HT-29 (cell line): ENCODE measurements at places on chromosomes 11 and 22.

DNA sequence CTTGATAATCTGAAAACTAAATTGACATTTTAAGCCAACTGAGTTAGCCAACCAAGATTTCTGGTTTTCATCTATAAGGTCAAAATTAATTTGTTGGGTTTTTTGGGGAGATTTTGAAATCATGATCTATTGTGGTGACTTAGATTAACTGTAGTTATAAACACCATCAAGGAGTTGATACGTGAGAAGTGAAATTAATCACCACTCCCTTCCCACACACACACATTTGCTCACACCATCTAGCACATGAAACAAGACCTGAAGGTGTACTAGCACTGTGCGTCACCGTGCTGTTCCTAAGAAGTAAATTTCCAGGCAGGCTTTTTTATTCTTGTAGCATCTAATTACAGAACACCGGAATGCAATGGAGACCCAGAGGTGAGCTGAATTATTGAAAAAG, 2.1 kb downstream of the OR5B21 start:
- no peak for DNase-seq

DNA sequence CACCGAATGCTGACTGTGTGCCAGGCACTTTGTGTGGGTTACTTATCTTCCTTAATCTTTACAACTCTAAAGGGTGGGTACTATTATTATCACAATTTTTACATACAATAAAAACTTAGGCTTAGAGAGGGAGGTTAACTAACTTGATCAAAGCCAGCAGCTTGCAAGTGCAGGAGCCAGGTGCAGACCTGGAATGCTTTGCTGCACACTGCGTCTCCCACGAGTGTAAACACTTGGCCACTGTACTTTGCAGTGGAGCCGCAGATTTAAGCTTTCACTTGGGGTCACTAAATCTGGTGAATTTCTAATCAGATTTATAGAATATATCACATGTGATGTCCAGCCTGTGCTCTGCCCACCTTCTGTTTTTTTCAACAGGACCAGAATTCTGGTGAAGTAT, 36.7 kb downstream of the AMOTL1 start:
- no peak for DNase-seq

DNA sequence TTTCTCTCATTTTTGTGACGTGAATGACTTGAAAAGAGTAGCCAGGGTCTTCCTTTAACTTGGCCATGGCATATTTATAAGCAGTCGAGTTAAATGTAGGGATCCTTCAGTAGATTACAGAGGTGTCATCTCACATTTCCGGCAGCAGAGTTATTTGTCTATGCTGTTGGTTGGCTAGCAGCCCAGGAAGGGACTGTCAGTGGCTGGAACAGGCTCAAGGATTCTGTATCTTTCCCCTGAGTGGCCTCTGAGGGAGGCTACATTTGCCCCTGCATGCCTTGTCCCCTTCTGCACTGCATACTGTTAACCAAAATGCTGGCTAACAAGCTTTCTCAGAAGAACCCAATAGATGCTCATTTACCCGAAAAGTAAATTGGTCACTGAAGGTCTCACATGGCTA, 187.6 kb downstream of the PGR start:
- DNase-seq: no peak

DNA sequence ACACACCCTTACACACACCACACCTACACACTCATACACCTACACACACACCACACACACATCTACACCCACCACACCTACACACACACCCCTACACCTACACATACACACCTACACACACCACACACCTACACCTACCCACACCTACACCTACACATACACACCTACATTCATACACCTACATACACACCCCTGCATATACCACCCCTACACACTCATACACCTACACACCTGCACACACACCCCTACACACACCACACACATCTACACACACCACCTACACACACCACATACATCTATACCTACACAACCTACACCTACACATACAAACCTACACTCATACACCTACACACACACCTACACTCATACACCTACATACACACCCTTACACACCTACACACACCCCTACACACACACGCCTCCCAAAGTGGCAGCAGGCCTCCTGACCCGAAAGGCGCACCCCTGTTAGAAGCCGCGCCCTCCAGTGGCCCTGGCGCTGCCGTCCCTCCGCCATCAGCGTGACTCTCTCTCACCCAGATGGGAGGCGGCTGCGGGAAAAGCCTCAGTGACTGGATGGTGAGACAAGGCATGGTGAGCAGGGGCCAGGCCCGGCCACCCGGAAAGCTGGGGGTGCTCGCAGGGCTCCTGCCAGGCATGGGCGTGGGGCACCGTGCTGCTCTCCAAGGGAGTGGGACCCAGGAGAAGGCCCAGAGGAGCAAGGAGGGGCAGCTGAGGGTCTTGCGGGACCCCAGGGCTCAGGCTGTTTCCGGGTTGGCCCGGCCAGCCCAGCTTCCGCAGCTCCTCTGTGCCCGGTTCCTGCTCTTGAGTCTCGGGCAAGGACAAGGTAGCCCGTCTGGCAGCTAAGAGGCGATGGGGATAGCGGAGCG, 37.0 kb upstream of the HMOX1 start:
- DNase-seq: no peak

- peak; percentile 81 for DNase-seq
Observed at GRCh38 chr11:723120-723883, 17.3 kb downstream of the EPS8L2 start.

- DNase-seq: no peak
Observed at GRCh38 chr11:4049006-4049405, 45.6 kb upstream of the RRM1 start.

- no peak for DNase-seq
Observed at GRCh38 chr11:108135845-108136544, 14.6 kb downstream of the ACAT1 start.

- DNase-seq: no peak
Observed at GRCh38 chr11:71373791-71374454, 74.3 kb downstream of the DHCR7 start.

- no peak for DNase-seq
Observed at GRCh38 chr11:65692367-65692766, 19.7 kb upstream of the KAT5 start.

GRCh38 chr11:23310276-23310675, 450.0 kb upstream of the CCDC179 start:
- no peak for DNase-seq

DNA sequence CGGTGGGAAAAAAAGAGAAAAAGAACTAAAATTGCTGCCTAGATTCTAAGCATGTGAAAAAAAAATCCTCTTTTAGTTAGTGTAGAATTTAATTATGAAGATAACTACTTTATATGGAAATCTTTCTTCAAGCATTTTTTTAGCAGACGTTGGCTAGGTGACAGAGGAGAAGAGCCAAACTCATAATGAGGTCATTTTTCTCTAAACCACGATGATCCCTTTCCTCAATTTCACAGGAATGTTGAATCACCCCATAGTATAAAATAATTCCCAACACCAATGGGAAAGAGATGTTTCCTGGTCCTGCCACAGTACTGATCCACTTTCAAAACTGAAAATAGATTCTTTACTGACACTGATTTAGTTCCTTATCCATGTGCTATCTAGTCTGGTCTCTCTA, 319.8 kb downstream of the DLG2 start:
- no peak for DNase-seq

DNA sequence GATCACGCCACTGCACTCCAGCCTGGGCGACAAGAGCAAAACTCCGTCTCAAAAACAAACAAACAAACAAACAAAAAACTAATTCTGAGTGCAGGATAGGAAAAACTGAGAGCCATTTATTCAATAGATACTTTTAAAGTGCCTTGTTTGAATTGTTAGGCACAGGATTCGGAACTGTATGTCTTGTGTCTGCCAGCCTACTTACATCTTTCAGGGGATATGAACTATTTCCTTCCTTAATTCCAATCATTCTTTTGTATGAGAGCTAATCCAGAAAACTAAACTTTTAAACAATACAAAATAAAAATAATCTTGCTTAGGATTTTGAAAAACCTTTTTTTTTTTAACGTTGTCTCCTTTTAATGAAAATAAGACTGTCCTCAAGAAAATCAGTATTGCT, 12.6 kb downstream of the UVRAG start:
- no peak for DNase-seq

GRCh38 chr22:34904486-34904885, 161.5 kb upstream of the ISX start:
- no peak for DNase-seq

DNA sequence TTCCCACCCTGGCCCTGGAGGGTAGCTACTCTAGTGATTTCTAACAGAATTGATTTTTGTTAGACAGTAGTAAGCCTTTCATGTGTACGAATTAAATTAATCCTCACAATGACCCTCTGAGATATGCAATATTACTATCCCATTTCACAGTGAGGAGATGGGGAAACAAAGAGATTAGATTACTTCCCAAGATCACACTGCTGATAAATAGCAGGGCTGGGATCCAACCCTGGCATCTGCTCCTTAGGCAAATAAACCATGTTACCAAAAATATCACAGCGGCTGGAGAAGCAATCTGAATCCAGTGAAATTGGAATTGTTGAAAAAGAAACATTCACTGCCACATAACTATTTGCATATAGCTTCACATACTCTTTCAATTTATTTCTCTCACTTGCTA, 12.8 kb upstream of the CAVIN3 start:
- no peak for DNase-seq

- DNase-seq: no peak
Observed at GRCh38 chr22:25027959-25028840, 75.7 kb downstream of the KIAA1671 start.

- no peak for DNase-seq
Observed at GRCh38 chr11:117761993-117762392, 35.0 kb downstream of the DSCAML1 start.

DNA sequence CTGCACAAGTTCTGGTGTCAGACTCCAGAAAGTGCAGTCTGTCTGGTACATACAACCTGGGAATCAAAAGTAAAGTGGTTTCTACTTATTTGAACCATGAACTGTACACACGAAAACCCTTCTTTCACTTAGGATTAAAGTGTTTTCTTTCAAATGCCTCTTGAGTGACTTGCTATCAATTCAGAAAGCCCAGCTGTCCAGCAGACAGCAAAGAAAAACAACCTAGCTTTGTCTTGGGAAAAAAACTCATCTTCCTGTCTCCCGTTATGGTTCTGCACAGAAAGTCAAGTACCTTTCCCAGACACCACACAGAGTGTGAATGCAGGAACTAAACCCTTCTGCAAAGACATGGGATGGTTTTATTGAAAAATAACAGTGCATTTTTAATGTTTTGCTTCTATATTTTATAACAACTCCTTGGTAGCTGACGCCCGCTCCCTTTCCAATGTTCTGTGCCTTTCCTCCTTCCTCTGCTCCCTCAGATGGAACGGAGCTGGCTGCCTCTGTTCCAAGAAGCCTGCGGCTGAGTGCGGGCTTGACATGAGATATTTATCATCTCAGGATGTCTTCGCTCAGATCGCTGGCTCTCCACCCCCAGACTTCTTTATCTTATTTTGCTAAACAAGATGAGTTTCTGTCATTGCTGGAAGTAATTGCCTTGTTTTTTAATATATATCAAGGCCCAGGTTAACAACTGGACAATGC, 322.3 kb upstream of the B3GAT1 start:
- no peak for DNase-seq

DNA sequence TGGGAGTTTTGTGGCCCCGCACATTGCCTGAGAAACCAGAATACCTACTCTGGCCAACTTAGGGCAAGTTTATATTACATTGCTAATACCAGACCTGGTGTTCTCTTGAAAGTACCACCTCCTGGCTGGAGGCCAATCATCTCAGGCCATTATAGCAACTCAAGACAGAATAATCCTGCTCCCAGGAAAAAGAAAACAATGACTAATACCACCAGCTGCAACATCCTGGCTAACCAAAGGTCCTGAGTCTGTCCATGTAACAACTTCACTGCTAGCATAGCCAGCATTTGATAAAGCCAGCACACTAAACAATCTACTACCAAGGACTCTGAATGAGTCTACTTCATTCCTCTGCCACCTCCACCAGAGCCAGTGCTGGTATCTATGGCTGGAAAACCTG, 1298.7 kb upstream of the CNTN5 start:
- DNase-seq: peak; percentile 24

DNA sequence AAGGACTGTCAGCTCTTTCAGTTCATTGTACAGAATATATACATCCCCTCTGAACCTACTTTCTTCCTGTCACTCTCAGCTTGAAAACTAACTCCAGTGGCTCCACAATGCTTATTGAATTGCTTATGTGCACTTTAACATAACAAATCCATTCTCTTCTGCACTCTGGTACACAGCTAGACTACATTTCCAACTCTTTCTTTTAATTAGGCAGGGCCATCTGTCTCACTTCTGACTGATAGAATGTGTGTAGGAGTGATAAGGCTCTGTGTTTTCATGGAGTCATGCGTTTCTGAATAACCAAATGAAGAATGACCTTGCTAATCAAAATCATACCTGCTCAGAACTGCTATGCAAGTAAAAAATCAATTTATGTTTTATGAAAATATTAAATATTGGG, 278.5 kb upstream of the CCDC179 start:
- DNase-seq: no peak

DNA sequence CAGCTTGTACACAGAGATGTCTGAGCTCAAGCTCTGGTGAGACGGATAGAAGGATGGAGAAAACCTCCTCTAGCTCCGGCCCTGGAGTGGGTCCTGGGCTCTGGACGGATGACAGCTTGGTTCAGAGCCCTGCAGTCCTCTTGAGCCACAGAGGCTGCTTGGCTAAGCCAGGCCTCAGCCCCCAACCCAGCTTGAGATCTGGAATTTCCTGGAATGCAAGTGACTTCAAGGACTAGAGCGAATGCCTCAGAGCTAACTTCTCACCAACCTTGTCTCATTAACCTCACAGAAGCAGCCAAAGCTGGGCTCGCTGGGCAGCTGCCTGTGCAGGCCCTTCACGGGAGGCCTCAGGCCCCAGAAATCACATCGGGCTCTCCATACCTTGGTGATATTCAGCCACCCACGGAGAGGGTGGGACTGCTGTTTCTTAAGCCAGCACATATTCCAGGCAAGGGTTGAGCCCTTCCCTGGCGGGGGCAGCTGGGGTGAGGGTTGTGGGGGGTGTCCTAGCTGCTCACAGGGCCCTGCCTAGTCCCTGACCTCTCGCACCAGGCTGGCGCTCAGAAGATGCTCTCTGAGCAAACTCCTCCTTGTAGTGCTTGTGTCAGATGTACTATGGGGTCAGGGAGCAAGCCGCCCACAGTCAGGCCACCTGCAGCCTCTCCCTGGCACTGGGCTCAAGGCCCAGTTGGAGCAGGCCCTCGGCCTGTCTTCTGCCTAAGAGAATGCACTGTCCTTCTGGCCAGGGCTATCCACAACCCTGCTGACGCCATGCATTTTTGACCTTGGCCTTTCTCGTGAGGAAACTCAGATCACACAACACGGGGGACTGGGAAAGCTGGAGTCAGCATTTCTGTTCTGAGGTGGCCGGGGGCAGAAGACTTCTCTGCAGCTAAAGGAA, 73.6 kb upstream of the TTLL12 start:
- no peak for DNase-seq

GRCh38 chr11:9228091-9228490, 37.1 kb downstream of the DENND5A start:
- DNase-seq: no peak

- peak; percentile 63 for DNase-seq
Observed at GRCh38 chr22:35627267-35628041, 10.3 kb upstream of the MB start.

DNA sequence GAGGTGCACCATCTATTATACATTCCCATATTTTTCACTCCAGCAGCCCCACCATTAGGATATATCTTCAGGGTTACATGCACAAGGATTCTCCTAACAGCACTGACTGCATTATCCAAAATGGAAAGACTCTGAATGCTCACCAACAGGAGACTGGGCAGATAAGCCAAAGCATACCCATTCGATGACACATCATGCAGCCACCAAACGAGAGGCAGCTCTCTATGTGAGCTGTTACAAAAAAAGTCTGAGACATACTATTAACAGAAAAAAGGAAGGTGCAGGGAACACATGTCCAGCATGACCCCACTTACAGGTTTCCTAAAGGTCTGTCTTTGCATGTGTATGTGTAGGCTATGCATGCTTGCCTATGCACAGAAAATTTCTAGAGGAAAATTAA, 12.4 kb upstream of the SERPIND1 start:
- DNase-seq: no peak
